ENCODE measurements at places on chromosomes 16 and 17.

DNA sequence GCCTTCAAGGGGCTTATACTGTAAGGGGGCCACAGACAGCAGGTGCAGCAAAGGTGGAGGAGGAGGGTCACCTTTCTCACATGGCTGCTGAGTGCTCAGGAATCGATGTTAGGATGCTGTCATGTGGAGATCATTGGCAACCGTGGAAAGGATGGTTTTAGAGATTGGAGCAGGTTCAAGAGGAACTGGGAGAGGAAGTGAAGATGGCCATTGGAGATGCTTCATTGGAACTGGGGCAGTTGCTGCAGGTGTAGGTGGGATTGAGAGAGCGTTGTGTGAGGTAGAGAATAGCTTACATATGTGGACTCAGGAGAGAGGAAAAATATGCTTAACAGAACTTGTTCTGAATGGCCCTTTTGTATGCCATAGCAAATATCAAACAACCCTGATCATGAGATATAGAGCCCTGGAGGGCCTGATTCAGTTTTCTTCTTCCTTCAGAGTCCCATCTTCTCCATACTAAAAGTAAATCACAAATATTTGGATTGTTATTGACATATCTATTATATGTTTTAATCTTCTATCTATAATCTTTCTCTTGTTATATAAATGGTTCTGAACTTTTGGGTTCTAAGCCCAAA, 40.8 kb downstream of the LDHD start:
- no peak for DNase-seq

- DNase-seq, result no peak
Observed at GRCh38 chr17:34133350-34133749, 121.7 kb upstream of the CCL2 start.

DNA sequence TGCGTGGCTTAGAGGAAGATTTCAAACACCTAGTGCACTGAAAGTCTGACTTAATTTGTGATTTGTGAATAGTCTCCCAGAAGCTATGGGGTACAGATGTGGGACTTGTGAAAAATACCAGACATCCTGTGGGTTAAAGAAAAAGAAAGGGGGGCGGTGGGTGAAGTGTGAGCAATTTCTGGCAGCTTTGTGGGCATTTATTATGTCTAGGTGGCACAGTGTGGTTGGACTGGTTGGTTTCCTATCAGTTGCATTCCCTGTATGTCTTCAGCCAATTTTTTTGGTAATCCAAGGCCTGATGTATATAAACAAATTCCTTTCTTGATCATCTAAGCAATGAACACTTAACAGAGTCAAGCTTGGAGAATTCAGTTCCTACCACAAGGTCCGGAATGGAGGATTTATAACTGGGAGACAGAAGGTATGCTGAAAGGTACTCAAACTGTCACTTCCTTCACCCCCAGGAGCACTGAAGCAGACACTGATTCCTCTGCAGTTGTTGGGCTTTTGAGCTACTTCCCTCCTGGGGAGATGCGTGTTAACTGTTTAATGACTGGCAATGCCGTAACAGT, 211.6 kb downstream of the WWOX start:
- DNase-seq, result peak; percentile 57

GRCh38 chr17:55959756-55960155, 193.5 kb upstream of the ANKFN1 start:
- no peak for DNase-seq

DNA sequence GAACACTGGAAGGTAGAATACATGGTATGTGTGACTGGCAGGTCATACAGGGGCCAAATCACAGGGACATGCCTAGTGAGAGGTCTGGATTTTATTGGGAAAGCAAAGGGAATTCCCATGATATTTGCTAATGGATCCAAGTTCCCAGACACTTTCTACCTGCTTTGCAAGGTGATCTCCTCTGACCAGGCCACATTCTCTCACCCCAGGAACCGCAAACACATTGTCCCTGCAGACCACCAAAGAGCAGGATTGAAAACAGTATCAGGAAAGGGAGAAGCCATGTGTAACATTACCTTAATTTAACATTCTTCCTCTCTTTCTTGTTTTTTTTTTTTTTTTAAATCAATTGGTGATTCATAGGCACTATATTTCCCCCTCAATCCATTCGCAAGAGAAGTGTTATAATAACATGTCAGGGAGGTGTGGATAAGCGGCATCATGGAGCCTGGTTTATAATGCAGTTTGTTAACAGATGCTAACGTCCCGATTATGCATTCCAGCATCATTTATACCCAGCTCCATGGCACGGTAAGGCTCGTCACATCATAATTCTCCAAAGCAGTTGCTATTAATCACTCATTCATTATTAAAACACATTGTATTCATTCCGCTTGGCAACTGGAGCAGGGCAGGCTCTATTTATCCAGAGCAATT, 155.1 kb upstream of the CCL2 start:
- no peak for DNase-seq

DNA sequence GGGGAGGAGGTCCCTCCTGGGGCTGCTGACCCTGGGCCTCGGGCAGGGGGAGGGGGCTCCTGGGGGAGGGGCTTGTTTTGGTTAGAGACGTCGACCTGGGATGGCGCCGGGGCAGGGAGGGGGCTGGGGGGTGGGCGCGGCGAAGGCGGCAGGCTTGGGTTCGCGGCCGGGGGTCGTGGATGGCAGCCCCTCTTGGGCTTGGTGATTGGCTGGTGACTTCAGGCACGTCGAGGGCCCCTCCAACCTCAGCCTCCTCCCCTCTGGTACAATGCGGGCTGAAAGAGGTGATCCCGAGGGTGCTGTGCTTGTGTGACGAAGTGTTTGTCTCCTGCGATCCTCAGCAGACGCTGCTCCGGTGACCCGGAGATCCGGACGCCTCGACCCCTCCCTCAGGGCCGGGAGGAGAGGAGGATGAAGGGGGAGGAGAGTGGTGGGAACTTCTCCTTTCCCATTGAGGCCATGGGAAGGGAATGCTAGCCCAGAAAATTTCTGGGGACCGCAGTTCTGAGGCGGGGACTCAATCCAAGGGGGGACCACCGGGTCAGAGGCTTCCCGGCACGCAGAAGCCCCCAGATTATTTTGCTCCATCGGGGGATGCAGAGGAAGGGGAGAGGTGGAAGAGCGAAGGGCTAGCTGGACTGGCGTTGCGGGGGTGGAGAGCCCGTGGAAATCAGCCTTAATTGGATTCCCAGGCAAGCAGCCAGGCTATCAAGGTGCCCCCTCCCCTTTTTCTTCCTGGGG, 43.9 kb downstream of the RAI1 start:
- DNase-seq, result peak; percentile 63

GRCh38 chr16:73176577-73177013, 128.7 kb upstream of the ZFHX3 start:
- no peak for DNase-seq

DNA sequence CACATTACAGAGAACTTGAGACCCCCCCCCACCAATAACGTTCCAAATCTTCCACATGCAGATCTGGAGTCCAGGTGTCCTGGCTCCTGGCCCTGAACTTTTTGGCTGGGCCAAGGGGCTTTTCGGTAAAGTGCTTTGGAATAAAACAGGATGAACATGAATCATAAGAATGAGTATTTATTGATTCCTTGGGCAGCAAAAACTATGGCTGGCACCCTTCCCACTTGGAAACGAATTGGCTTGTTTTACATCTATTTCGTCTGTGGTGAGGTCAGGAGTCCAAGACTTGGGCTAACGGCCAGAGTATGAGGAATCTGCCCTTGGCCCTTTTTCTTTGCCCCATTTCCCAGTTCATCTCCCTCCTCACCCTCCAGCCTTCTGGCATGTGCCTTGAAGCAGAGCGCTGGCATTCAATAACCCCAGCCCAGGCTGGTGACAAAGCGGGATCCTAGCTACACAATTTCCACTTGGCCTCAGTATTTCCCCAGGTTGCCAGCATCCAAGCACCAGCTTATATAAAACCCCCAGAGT, 4.1 kb upstream of the UBTF start:
- DNase-seq, result no peak

DNA sequence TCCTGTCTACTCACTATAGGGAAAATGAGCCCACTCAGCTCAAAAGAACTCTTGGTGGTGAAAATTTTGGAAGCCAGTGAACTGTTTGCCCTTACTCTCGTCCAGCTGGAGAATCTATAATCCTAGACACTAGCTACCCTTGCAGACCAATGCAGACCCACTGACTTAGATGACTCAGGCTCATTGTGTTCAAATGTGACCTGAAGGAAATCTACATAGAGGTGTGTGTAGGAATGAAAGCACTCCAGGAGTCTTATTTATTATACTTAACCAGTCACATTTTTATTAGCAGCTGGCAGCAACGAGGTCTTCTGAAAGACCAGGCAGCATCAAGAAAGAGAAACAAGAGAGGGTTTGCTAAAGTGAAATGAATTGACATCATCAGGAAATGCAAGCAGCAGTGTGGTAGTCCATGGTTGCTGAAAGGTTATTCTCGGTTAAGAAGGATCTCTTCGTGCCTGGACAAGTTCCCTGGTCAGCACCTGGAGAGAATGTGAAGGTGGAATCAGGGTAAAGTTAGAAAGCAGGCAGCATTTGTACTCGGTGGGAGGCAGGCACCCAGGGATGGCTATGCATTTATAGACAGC, 1.4 kb downstream of the KRTAP29-1 start:
- DNase-seq, result no peak

- no peak for DNase-seq
Observed at GRCh38 chr16:60279061-60279665, 1545.0 kb upstream of the GOT2 start.

- DNase-seq, result no peak
Observed at GRCh38 chr17:48738424-48738802, 9.9 kb upstream of the HOXB13 start.

DNA sequence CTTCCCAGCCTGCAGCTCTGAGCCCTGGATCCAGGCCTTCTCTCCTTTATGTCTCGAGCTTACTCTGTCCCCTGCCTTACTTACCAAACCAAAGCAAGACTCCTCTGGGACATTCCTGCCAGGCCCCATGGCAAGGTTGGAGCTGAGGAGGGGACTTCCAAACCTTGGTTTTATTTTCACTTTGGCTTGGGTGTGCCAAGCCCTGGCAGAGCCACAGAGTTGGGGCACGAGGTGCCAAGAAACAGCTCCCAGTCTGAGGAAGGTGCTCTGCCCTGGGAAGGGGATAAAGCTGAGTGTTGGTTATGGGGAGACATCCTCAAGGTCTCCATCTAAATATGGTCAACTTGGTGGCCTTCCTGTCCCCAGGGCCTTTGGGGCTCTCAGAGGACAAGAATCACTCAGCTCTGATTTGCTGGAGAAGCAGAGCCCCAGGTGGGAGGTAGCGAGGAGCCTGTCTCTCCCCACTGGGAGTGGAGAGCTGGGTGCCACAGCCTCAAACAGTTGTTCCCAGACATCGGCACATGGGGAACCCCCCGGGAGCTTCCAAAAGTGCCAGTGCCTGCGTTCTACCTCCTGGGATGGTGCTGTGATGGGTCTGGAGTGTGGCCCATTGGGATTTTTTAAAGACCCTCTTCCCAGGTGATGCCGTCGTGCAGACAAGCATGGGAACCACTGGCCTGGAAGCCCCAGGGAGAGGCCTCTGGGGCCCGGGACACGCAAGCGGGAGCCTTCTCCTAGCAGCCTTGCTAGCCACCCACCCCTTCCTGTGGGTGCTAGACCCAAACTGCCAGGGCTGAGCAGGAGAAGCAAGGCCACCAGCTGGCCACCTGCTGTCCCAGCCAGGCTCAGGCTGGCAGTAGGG, 10.3 kb downstream of the NLRC5 start:
- no peak for DNase-seq

- no peak for DNase-seq
Observed at GRCh38 chr17:82333279-82334171, at the start of gene SECTM1. SECTM1 (minus strand) TSS chr17:82333766; CDS start chr17:82327240, 6,526 bp downstream.

DNA sequence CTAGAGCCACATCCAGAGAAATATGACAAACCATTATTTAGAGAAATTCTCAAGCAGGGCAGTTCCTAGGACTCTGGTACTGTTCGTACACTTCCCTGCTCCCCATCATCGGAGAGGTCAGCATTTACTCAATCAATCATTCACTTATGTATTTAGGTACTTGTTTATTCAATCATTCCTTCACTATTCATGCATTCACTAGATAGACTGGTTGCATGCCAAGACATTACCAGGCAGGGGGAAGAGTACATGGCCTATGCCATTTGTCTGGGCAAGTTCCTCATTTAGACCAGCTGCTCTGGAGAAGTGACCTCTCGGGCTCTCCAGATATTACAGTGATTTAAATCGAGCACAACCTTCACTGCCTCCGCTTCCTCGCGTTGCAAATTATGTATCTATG, 603.4 kb downstream of the KCNJ2 start:
- no peak for DNase-seq

- peak; percentile 65 for DNase-seq
Observed at GRCh38 chr17:33291248-33292200, 1.6 kb downstream of the ASIC2 start.

DNA sequence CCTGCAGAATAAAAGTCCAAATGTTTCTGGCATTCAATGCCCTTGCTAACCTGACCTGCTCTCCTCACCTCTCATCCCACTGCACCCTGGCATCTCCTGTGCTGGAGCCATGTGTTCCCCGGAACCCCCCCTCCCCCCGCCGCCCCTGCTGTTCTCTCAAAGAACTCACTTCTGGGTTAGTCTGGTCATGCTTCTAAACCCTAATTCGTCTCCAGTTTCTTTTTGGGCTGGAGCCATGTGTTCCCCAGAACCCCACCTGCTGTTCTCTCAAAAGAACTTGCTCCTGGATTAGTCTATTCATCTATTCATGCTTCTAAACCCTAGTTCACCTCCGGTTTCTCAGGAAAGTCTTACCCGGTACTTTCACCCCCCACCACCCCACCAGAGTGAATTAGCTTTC, 808 bp upstream of the ALOX15 start:
- no peak for DNase-seq

GRCh38 chr16:14641206-14641605, 8.5 kb downstream of the BFAR start:
- no peak for DNase-seq

DNA sequence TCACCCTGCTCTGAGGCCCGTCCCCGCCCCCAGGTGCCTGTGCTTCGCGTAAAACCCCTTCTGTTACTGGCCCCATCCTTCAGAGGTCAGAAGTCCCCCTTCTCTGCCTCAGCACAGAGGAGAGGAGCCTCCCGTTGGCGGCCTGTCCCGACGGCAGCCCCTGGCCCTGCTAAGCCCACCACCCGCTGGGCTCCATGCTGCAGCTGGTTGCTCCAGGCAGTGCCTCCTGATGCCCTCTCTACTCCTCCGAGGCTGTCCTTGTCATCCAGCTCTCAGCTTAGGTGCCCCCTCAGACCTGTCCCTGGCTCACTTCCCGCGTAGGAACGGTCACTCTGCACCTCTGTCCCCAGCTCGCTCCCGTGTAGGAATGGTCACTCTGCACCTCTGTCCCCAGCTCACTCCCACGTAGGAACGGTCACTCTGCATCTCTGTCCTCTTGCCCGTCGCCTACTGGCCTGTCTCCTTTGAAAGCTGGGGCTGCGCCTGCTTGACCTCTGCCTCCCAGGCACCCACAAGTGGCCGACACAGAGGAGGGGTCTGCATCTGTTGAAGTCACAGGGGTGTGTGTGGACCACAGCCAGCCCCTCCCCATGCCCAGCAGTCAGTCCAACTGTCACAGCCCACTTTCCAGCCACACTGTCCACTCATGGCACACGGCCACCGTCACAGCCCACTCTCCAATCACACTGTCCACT, 31.7 kb upstream of the ZC3H18 start:
- no peak for DNase-seq

Data from ELF-1 (cell line).